ENCODE measurements at places on chromosomes 13 and 19.

DNA sequence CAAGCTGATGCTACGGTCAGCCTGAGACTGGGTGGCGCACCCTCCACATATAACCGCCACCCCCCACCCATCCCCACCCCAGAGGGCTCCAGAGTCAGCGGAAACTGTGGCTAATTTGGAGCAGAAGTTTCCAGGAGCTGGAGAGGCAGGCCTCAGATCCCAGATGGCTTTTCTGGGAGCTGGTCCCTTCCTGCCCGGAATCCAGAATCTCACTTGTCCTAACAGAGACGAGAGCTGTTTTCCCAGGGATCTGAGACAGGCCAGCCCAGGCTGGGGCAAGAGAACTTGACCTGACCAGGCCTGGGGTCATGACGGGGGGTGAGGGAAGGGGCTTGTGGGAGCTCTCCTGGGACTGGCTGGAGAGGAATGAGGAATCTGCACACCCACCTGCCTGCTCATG is 6.5 kb downstream of the EPHX3 start:
- DNase-seq, result no peak

- no peak for DNase-seq
These were observed 24.4 kb upstream of the SIAH3 start for GRCh38 chr13:45875951-45876350.

DNA sequence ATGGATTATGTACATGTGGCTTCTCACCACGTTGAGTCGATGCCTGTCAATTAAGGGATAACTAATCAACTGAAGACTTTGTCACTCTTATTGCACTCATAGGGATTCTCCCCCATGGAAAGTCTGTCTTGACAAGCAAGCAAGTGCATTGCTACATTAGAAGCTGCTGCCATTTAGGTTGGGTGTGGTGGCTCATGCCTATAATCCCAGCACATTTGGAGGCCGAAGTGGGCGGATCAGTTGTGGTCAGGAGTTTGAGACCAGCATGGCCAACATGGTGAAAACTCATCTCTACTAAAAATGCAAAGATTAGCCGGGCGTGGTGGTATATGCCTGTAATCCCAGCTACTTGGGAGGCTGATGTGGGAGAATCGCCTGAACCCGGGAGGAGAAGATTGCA is 18.3 kb upstream of the ZNF846 start:
- no peak for DNase-seq

GRCh38 chr13:20193162-20193906 is 596 bp upstream of the GJB2 start:
- DNase-seq, result no peak

DNA sequence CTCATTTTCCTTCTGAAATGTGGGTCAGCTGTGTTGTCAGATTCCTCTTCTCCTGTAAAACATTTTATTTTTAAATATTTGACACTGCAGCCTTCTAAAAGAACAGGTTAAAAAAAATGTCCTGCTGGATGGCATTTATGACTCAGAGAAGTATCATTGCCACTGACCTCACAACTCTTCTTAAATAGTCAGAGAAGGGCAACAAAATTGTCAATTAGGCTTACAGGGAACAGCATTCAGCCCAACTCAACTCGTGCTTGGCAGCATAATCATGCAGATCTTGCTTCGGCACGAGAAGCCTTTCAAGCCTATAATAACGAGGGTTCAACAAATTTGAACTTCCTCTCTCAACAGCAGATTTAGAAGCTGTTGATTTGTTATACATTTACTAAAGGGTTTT is 296.7 kb upstream of the DACH1 start:
- no peak for DNase-seq

DNA sequence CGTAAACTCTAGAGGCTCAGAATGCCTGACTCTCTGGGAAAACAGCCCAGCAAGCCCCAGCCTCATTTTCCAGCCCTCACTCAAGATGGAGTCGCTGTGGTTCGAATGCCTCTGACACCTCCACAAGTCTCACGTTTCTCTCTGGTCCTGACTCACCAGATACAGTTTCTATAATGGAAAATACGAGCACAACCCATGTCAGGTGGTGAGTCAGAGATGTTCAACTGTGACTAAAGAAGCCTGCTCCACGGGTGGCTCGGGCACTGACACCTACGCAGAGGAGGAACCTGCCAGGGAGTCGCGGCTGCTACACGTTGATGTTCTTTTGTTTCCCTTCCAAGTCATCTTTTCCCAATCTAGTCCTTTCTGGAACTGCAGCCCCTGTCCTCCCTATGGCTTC is 87.1 kb upstream of the STK24 start:
- peak; percentile 49 for DNase-seq

- no peak for DNase-seq
These were observed 918.8 kb upstream of the MIR17HG start for GRCh38 chr13:90428522-90429210.
